ENCODE measurements at places on chromosomes 13 and 19.

DNA sequence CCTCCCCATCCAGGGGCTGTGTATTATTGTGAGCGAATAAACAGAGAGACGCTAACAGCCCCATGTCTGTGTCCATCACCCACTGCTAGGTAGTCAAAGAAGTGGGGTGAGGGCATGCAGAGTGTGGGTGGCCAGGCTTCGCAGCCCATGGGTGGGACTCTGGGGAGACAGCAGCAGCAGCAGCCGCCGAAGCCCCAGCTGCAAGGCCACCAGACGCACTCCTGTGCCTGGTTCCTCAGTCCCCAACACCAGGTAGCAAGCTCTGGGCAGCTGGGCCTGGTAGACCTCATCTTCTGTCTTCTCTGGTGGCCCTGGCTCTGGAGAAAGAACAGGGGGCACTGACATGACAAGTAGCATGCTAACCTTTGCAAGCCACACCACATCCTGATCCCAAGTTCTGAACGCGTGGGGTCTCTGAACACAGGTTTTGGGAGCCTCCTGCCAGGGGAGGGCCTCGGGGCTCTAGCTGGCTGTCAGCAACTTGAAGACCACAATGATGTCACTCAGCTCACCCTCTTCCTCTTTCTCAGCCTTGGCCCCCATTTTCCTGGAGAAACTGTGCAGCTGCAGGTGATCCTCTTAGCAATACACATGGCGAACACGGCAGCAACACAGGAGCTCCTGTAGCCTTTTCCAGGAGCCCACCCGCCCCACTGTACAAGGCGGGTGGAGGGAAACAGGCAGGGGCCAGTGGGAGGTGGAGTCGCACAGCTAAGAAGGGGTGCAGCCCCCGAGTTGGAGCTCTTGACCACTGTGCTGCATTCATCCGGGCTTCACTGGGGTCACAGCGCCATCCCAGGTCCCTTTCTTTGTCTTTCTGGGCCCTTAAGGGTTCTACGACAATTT is 5.8 kb downstream of the FUZ start:
- no peak for DNase-seq

- DNase-seq: no peak
Measured at GRCh38 chr13:99000137-99000536, 22.3 kb upstream of the DOCK9 start.

DNA sequence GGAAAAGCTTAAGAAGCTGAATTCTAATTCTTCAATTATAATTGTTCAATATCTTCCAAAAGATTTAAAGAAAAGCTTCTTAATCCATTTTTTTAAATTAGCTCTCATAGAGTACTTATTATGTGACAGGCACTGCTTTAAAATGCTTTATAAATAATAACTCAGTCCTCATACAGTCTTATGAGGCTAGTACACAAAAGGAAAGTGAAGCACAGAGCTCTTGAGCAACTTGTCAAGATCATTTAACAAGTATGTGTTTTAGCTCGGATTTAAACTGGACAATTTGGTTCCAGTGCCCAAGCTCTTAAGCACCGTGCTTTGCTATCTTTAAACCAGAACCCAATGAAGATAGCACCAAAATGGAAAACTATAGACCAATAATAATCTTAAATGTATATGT is 106.1 kb downstream of the DHRS12 start:
- no peak for DNase-seq

- no peak for DNase-seq
Measured at GRCh38 chr13:98939660-98940191, 38.1 kb downstream of the DOCK9 start.

GRCh38 chr19:5147074-5147977 is 178.4 kb downstream of the KDM4B start:
- DNase-seq: no peak

DNA sequence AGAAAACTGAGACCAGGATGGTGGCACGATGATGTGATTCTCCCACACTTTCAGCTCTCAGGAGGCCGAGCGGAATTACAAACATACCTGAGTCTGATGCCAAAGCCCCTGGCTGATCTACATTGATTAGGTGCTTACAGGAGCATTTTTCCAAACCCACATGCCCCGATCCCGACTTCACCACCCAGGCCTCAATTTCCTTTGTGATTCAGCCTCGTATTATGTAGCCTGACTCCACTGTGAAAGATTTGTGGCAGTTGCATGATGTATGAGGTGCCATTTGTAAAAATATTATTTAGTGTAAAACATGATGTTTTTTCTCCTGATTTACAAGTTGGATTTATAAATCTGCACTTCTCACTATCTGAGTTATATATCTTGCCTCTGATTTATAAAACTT is 118.0 kb downstream of the TSHZ3 start:
- no peak for DNase-seq

- peak; percentile 90 for DNase-seq
Measured at GRCh38 chr13:24271601-24272451, 37.6 kb upstream of the C1QTNF9 start.

GRCh38 chr13:23159760-23160637 is 20.8 kb upstream of the SGCG start:
- no peak for DNase-seq

- no peak for DNase-seq
Measured at GRCh38 chr13:50757008-50757407, 86.5 kb downstream of the DLEU7 start.

DNA sequence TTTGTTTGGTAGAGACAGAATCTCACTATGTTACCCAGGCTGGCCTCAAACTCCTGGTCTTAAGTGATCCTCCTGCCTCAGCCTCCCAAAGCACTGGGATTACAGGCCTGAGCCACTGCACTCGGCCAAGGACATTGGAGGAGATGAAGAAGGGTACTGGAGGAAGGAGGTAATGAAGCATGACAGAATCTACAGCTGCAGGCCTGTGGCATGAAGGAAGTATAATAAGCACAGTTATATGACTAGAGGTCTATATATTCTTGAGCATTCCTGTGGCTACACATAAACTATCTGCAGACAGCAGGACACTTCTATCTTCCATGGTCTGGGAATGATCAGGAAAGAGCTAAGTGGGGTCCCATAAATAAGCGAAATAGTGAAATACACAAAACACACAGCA is 18.2 kb downstream of the ZNF565 start:
- DNase-seq: no peak

GRCh38 chr13:66807251-66807650 is 422.9 kb downstream of the PCDH9 start:
- no peak for DNase-seq

DNA sequence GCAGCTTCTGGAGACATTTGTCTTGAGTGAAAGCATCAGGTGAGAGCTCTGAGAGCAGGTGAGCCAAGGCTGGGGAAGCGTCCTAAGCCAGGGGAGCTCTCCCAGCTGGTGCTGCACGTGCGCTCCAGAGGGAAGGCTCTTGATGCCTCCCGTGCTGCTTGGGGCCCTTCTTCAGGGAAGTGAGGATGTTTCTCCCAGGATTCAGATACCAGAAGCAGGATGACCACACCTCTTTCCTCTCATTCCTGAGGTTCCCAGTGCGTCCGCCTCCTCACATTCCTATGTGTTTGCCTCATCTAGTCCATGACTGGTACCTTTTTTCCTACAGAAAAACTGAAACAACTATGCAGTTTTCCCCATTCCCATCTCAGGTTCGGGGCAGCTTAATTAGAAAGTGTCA is 231.0 kb upstream of the IRS2 start:
- no peak for DNase-seq

DNA sequence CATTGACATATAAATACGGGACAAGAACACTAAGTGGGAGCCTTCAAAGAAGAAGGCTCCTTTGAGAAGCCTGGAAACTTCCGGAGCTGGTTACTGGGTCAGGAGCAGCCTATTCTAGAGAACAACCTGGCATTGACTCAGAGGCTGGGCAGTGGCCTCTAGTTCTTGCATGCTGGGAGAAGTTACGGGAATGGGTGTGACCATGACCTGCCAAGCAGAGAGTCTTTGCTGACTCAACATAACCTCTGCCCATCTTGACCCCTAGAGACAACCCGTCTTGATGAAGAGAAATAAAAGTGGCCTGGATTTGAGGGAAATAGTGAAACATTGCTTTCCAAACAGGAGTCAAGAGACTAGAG is 21.0 kb downstream of the STARD13 start:
- no peak for DNase-seq

DNA sequence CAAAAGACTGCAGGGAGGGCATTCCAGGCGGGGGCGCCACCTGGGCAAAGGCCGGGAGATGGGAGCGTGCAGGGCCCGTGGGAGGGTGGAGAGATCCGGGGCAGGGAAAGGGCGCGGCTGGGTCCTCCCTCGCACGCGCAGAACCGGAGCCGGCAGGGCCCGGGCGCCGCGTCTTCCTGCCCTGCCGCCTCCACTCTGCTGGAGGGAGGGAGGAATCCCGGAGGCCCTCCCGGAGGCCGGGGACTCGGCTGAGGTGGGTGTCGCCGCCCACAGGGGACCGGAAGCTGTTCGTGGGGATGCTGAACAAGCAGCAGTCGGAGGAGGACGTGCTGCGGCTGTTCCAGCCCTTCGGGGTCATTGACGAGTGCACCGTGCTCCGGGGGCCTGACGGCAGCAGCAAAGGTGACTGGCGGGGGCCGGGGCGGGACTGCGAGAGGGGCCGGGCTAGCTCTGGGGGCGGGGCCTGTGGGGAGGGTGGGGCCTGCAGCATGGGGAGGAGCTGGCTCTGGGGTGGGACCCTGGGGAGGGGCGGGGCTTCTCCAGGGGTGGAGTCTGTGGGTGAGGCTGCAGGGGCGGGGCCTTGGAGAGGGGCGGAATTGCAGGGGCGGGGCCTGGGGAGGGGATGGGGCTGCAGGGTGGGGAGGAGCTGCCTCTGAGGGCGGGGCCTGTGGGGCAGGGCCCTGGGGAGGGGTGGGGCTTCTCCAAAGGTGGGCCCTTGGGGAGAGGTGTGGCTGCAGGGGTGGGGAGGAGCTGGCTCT is 51.3 kb downstream of the CELF5 start:
- DNase-seq: peak; percentile 90

DNA sequence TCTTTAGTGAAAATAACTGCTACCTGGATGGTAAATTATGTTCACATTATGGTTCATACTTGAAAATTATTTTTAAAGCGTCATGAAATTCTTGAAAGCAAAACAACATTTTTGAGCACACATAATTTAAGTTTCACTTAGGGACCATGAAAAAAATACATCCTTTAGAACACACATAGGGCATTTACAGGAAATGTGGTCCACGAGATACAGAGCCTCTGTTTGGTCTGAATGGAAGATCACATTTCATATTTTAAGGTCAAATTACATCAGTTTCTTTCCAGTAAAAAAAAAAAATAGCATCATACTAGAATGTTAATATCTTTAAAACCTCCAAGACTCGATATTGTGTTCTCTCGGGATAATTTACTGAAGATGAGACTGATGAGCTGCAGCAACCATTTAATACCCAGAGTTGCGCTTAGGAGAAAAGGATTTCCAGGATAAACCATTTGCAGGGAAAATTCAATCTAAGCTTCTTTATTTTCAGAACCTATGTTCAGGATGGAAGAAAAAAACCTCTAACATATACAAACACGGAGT is 720.7 kb downstream of the DIAPH3 start:
- DNase-seq: no peak

DNA sequence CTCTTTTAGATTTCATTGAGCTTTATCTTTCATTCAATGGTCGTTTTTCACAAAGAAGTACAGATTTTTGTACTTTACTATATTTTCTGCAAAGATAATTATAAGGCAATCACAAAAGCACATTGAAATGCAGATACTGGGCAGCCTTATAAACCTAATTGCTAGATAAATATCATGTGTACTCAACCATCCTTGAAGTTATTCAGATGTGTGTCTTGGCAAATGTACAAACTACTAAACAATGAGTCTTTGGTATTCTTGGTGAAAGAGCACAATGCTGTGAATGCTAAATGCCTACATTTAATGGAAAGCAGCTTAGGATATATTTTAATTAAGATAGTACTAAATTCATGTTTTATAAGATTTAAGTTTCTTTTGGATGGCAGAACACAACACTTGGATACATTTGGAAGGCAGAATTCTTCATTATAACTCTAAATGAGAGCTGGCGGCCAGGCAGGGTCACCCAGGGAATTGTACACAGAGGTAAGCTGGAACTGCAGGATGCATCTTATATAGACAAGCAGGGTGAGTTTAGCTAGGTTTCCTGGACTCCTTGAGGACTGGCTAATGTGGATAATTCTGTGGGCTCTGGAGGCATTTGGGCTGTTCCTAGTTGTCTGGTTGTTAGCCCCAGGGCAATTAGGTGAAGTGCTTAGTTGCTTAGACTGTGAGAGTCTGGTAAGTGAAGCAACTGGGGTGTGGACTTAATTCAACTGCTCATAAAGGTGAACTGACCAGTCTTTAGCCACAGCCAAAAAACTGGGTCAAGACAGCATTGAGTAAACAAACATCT is 286.6 kb downstream of the PCDH20 start:
- no peak for DNase-seq

- no peak for DNase-seq
Measured at GRCh38 chr13:34421858-34422475, 520.1 kb upstream of the NBEA start.

DNA sequence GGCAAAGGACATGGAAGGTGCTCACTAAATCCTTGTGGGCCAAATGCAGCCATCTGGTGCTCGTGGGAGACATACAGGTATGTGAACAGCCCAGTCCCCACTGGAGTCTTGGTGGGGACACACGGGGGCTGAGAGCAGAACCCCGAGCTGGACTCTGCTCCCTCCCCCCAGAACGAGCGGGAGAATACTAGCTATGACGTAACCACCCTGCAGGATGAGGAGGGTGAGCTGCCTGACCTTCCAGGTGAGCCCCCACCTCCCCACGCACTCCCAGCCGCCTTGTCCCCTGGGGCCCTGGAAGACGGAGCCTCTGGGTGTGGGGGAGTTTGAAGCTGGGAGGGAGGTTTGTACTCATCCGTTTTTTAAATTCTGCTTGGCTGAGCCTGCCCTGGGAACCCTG is 13.5 kb upstream of the EBI3 start:
- no peak for DNase-seq

DNA sequence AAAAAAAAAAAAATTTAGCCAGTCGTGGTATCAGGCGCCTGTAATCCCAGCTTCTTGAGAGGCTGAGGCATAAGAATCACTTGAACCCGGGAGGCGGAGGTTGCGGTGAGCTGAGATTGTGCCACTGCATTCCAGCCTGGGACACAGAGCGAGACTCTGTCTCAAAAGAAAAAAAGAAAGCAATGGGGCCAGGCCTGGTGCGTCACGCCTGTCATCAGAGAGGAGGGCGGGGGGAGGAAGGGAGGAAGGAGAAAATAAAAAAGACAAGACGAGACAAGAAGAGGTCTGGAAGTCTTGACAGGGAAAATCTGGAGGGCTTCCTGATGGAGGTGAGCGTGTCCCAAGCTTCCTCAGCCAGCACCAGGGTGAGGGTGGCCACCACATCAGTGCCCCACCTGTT is 54.9 kb upstream of the PTPRS start:
- no peak for DNase-seq

- DNase-seq: no peak
Measured at GRCh38 chr19:42942187-42942789, 5.3 kb upstream of the PSG7 start.

- DNase-seq: peak; percentile 32
Measured at GRCh38 chr13:19927117-19927748, 31.3 kb upstream of the ZMYM2 start.

- DNase-seq: no peak
Measured at GRCh38 chr13:88656751-88657150, 985.6 kb downstream of the SLITRK5 start.

- no peak for DNase-seq
Measured at GRCh38 chr13:111862836-111863815, 203.8 kb upstream of the SOX1 start.

- no peak for DNase-seq
Measured at GRCh38 chr13:48165063-48165462, 67.9 kb upstream of the ITM2B start.
